ENCODE measurements at places on chromosomes 13 and 19.

DNA sequence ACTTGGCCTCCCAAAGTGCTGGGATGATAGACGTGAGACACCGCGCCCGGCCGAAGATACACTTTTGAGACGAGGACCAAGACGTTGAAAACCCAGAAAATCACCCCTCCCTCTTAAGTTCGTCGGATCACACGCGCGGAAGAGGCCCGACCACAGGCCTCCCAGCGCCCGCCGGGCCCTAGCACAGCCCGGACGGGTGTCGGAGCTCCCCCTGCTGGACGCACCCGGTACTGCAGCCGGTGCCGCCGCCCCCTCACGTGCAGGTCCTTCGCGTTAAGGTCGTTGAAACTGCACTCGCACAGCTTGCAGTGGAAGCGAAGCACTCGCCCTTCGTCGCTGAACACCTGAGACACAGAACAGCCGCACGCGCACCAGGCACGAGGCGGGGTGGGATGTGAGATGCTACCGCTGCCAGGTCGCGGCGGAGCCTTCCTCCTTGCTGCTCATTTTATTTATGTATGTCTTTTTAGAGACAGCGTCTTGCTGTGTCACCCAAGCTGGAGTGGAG lies 35.7 kb upstream of the MATK start:
- DNase-seq: peak; percentile 51

GRCh38 chr13:108993346-108993745 lies 363.9 kb downstream of the MYO16 start:
- peak; percentile 3 for DNase-seq

DNA sequence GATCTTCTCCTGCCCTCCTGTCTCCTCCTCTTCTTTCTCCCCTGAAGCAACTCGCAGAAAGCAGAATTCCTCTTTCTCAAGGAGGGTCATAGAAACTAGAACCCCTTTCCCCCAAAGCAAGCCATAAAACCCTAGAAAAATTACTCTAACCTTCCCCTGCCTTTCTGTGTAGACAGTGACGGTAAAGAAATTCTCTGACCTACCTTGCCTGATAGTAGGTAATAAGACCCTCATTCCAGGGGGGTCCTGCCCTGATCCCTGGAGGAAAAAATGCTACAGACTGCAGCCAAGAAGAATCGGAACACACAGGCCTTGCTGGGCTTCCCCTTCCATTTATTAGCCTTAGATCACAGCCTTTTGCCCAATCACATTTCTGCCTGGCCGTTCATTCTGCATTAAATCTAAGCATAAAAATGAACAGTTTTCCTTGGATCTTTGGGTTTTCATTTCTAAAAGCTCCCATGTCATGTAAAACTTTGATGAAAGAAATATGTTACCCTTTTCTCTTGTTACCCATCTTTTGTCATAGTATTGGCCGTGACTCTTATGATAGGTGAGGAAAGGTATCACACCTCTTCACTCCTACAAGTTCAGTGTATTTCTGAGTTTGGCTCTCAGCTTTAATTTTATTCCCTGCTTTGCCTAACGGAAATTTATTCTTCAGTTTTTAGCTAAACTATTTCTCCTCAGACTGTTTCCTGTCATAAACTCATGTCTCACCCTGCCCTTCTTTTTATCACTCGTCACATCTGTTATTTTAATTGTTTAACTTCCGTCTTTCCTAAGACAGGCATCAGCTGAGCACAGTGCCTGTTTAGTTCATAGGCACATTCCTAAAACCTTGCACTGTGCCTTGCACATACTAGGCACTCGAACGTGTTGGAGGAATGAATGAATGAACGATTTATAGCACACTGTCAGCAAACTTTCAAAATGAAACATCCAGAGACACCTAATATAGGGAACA lies 20.4 kb upstream of the CPB2 start:
- DNase-seq: no peak

DNA sequence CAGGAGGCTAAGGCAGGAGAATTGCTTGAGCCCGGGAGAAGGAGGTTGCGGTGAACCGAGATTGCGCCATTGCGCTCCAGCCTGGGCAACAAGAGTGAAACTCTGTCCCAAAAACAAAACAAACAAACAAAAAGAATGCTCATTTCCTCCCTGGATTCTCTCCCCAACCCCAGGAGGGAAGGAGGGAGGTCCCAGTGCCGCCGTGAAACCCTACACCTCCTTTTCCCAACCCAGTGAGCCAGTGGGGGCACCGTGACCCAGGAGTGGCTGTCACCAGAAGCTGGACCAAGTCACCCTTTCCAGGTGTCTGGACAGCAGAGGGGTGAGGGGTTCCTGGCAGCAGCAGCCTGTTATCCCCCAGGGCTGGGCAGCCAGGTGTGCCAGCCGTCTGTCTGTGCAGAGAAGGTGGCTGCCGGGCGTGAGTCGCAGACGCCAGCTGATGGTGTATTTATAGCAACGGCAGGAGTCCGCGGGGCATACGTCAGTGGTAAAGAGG lies 23.5 kb downstream of the NFIC start:
- DNase-seq: peak; percentile 67

GRCh38 chr19:29971648-29972047 lies 29.6 kb downstream of the URI1 start:
- no peak for DNase-seq

GRCh38 chr19:9348671-9349070 lies 14.1 kb upstream of the ZNF177 start:
- DNase-seq: no peak

- no peak for DNase-seq
These were observed 62.1 kb upstream of the FREM2 start for GRCh38 chr13:38624822-38625221.

- DNase-seq: no peak
These were observed 545.2 kb downstream of the GPC6 start for GRCh38 chr13:93771782-93772181.

DNA sequence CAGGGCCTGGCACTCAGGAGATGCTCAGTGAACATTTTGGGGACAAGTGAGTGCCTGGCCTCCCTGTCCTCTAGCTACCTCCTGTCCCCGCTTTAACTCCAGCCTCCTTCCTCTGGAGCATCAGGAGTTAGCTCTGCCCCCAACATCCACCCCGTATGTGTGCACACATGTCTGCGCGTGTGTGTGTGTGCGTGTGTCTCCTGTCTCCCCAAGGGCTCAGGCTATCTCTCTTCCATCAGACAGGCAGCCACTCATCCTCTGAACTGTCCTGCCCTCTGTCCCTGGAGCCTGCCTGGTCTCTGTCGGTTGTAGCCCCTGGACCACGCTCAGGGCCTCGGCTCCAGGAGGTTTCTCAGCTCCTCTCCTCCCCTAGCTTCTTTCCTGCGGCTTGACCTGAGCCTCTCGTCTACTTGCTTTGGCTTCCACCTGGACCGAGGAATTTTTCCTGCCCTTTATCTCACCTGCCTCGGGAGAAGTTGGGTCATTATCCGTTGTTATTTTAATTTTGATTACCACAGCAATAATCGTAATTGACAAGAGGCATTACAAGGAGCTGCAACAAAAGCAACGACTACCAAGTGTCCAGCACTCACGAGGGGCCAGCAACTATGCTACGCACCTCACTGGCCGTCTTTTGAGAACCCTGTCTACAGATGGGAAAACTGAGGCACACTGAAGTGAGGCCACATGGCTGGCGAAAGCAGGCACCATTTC lies 32.0 kb upstream of the ASF1B start:
- DNase-seq: no peak

DNA sequence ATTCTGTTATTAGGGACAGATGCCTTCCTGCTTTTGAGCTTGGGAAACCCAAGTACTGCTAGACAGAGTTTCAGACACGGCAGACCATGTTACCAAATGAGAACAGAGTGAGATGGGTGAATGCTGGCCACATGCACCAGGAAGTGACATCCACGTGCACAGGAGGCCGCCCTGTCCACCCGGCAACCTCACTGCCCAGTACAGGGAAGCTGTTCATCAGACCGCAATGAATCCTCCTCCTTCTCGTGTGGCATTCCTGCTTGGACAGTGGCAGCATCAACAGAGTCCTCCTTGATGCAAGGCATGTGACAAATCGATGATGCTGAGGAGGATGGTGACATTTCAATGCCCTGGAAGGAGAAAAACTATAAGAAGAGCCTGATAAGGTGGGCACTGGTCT lies 191.0 kb upstream of the SOX1 start:
- no peak for DNase-seq

DNA sequence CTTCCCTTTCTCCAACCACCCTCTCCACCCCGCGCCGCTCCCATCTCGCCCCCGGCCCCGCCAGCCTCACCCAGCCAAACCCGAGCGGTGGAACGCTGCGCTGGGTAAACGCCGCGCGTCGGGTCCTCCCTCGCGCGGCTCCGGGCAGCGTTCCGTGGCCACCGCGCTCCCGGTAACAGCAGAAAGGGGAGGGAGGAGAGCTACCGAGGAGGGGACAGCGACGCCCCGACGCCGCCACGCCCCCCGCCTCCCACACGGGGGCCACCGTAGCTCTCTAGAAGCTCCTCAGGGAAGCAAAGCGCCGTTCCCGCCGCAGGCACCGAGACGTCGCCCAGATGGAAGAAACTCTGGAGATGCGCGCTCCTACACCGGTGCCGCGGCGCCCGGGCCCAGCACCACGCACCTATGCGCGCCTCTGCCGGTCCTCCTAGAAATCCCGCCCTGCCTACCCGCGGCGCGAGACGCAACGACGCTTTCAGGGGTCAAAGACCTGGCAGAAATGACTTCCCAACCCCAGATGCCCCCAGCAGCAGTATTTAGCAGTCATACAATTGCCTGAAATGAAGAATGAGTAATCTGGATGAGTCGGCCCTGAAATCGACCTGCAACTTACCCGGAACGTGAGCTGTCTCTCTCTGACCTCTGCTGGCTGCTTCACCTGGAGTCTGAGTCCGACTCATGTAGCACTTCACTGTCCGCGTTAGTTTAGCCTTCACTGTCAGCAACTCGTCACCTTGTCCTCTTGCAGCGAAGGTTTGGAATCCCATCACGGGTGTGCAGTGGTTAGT lies at the start of gene RUBCNL:
Gene RUBCNL, minus strand, starts transcription at position 189 of the 788 bp plus-strand sequence. CDS start 14,777 bp downstream, outside the sequence.
- peak; percentile 70 for DNase-seq

GRCh38 chr13:43785650-43786471 lies 911 bp downstream of the ENOX1 start:
- peak; percentile 82 for DNase-seq

GRCh38 chr19:47628078-47628771 lies 19.3 kb downstream of the BICRA start:
- no peak for DNase-seq

DNA sequence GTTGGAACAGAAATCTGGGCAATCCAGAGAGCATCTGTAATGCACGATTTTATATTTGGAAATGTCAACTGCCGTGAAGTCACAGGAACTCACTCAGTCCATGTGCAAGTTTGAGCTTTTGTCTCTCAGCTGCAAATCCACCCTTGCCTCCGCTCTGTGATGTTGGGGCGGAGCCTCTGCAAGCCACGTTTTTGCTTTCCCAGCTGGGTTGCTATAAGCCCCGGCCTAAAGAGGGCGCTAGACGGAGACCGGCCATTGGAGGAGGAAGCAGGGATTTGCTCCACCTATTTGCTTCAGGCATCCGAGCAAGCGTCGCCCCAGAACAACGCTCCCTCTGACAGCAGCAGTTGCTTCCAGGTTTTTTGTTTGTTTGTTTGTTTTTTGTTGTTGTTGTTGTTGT lies 56.2 kb downstream of the TRPM4 start:
- no peak for DNase-seq

DNA sequence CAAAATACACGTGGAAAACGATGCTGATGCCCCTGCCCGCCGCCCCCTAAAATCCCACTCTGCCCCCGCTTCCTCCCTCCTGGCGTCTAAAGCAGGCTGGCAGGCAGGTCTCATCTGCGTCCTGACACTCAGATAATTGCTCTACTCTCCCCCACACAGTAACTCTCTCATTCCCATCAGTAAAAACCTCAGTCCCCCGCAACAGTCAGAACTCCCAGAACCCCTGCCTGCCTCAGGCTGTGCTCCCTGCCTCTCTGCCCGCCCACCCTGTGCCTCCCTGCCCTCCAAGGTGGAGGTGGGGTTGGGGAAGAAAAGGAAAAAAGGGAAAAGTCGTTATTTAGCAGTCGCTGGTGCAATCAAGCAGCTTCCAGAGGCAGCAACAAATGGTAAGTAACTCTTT lies 473.7 kb downstream of the EFNB2 start:
- DNase-seq: no peak

DNA sequence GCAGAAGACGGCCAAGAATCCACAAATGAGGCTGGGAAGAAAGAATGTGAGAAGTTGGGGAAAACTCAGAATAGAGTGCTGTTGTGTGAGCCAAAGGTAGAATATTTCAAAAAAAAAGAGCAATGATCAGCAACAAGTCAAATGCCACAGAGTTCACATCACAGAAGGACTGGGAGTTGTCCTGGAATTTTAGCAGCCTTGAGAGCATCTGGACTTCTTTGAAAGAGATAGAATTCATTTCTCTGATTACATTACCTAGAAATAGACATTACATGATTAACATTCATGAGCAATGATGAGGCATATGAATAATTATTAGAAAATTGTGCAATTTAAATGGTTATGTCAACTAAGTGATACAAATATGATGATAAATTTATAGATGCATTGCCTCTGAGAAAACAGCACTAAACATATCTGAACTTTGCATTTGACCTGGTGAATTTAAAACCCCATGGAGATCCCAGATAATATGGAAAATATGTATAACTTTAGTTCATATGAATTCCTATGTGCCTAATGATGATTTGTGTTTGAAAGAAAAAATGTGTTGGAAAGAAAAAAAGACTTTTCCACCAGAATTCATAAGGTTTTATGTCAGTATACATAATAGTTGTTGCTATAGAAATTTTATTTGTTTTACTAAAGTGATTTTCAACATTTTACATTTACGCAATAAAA lies 186.2 kb downstream of the POSTN start:
- DNase-seq: no peak

GRCh38 chr19:46131485-46132143 lies 7.1 kb upstream of the IGFL3 start:
- DNase-seq: no peak

GRCh38 chr19:34364830-34365462 lies at the start of gene GPI:
GPI (plus strand) TSS chr19:34365196; CDS start chr19:34365267, 71 bp downstream.
- peak; percentile 50 for DNase-seq

GRCh38 chr13:26249551-26249950 lies 4.4 kb upstream of the CDK8 start:
- no peak for DNase-seq

GRCh38 chr19:29076161-29076560 lies 136.8 kb downstream of the UQCRFS1 start:
- no peak for DNase-seq

GRCh38 chr13:32051156-32051555 lies 19.6 kb downstream of the FRY start:
- DNase-seq: no peak
